ENCODE measurements at places on chromosomes 2 and 18. TPM values are rescaled to one million over a fixed set of nuclear protein-coding genes. Genes with fewer than 3 reads are reported as not detected.

Gene MYO5B
- 28.3 TPM for total RNA-seq

Gene ETAA1
- 12.4 TPM for total RNA-seq

Gene CYTIP
- total RNA-seq = 1.1 TPM

DNA sequence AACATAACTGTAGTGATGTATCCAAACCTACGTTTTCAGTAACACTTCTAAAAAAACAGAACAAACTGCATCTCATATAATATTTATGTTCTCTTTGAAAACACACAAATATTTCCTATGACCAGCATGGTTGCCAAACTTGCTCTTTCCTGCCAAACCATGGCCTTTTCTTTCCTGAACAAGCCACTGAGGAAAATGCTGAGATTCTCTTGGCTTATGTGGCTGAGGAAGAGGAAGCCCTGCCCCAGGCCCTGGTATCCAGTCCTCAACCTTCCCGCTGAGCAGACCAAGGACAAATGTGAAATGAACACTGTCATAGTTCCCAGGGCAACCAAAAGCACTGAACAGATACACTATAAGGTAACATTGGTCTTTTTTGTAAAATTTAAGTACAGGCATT is 35.9 kb upstream of the NARS1 start:
- H3K27ac ChIP-seq = no peak overlapping the region
- H3K27me3 ChIP-seq = no peaks in the 10 kb centered on the region
- H3K36me3 ChIP-seq = peaks cover 2% of the 10 kb centered on the region
- DNase-seq = no peak

DNA sequence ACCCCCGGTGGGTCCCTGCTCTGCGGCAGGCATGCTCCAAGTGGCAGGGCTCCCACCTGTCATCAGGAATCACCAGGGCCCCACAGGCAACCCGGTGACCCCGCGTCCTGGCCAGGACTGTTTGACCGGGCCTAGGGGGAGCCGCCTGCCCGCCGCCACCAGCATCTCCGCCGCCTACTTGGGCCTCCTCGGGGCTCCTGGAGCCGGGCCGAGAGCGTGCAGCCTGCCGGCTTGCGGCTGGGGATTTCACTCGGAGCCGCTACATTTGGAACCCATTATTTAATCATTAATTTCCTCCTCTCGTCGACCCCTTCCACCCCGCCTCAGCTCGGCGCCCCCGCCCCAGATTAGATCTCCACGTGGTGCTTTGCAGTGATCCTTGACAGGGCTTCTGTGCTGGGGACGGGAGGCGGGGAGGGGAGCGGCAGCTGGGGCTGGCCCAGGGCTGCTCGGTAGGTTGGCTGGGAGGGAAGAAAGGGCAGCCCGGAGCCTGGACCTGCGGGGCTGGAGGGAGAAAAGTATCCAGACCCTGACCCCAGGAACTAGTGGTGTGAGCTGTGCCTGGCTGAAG is 295.4 kb downstream of the CYP26B1 start:
- H3K36me3 ChIP-seq = no peaks in the 10 kb centered on the region
- no peaks in the 10 kb centered on the region for H3K27me3 ChIP-seq
- no peak overlapping the region for H3K4me3 ChIP-seq
- no peak for DNase-seq
- no peaks in the 10 kb centered on the region for H3K4me1 ChIP-seq

GRCh38 chr2:112718863-112719370 is 1.9 kb upstream of the NT5DC4 start:
- H3K36me3 ChIP-seq = no peaks in the 10 kb centered on the region
- no peaks in the 10 kb centered on the region for H3K4me1 ChIP-seq
- no peak overlapping the region for H3K27ac ChIP-seq
- no peaks in the 10 kb centered on the region for H3K27me3 ChIP-seq

- H3K27ac ChIP-seq = no peak overlapping the region
- H3K27me3 ChIP-seq = no peaks in the 10 kb centered on the region
- DNase-seq = no peak
- H3K4me3 ChIP-seq = no peak overlapping the region
- H3K4me1 ChIP-seq = peaks cover 12% of the 10 kb centered on the region
- H3K36me3 ChIP-seq = no peaks in the 10 kb centered on the region
Measured at GRCh38 chr2:149082735-149083134, 44.2 kb downstream of the LYPD6B start.

DNA sequence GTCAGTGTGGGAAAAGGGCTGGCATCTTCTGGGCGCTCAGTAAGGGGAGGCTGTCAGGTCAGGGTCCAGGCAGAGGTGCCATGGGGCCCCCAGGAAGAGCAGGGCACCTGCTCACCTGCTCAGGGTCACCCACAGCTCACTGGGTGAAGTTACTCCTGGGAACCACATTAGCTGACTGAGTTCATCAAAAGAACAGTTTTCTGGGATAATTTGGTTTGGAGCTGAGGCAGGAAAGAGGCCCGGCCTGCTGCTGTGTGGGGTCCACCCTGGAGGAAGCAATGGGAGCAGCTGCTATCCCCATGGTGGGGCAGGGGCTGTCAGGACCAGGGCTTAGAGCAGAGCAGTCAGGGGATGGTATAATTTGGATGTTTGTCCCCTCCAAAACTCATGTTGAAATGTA is 97.2 kb upstream of the GPC1 start:
- no peaks in the 10 kb centered on the region for H3K4me1 ChIP-seq
- no peak overlapping the region for H3K27ac ChIP-seq
- no peak overlapping the region for H3K4me3 ChIP-seq
- no peaks in the 10 kb centered on the region for H3K27me3 ChIP-seq
- H3K36me3 ChIP-seq = no peaks in the 10 kb centered on the region

Measured in Caco-2 (cell line).